H1 (cell line): ENCODE measurements at places on chromosomes 2 and 18. TPM values are rescaled to one million over a fixed set of nuclear protein-coding genes. Genes with fewer than 3 reads are reported as not detected.
A peak's percentile ranks its signal among the peaks of the same experiment; 100 is the strongest.

GRCh38 chr2:169705927-169706326, 11.7 kb downstream of the PHOSPHO2 start:
- DNase-seq = no peak

DNA sequence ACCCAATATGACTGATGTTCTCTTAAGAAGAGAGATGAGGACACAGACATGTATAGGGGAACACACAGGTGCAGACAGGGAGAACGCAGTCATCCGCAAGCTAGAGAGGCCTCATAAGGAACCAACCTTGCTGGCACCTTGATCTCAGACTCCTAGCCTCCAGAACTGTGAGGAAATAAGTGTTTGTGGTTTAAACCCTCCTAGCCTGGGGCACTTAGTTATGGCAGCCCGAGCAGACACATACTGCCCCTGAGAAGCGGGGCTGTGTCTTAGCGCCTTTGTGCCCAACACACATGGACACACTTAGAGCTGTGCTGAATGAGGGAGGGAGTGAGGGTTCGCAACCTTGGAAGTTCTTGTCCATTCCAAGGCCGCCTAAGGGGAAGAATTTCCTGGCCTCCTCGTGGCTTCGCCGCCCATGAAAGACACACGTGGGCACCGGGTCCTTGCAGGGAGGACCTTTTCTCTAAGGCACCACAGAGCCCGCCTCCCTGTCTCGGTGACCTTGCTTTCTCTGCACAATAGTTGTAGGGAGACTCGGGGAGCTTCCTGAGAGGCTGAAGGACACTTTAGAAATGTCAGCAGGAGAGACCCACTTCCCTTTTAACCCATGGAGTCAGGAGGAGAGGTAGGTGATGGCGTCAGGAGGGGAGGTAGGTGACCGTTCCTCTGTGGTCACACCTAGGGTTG, 224.5 kb upstream of the HDAC4 start:
- DNase-seq = no peak

- DNase-seq = no peak
Observed at GRCh38 chr2:69612200-69612599, 31.3 kb downstream of the AAK1 start.

- no peak for DNase-seq
Observed at GRCh38 chr2:143617803-143618415, 488.7 kb downstream of the ARHGAP15 start.

DNA sequence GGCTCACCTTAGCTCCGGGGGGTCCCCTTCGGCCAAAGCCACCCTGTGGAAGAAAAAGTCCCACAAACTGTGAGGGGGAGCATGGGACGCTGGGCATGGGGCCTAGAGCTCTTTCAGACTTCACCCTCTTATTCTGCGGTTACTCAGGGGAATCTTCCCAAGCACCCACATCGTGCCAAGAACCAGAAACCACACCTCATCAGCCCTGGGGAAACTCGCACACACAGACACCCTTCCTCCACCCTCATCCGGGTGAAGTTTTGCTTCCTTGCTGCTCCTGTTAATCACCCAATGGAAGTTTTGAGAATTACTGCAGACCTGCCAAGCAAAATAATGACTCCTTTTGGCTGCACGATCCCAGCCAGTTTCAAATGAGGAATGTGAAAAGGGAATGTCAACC, 59.1 kb downstream of the COL6A3 start:
- no peak for DNase-seq

The DSG1 gene
- total RNA-seq = 0.06 TPM in 1 of 2 replicates, not detected in the other

DNA sequence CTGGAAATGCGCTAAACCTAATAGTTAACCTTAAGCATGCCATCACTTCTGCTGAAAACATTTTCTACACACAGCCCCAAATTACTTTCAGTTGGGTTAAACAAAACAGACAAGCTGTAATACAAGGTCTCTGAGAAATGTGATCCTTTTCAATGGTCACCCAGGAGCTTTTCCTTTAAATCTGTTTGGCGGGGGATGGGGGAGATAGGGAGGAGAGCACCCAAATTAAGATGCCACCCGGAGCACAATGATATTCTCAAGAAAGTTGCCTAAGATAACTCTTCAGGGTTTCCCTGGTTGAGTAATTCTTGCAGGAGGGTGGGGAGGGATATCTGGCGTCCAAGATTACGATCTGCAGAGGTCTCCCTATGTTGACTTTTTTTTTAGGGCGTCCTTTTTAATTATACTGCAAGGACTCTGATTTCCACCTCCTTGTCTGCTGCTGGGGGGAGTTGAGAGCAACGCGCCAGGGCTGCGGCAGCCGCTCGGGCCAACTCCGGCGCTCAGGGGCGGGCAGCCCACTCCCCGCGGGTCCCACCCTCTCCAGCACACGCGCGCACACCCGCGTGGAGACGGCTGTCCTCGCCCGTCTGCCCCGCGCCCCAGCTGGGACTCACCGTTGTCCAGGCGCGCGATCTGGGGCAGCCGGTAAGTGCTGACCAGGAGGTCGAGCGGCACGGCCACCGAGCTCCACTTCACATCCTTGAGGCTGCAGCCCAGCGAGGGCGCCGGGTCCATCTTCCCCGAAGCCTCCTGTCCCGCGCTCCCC, 807 bp downstream of the GAREM1 start:
- no peak for DNase-seq

- DNase-seq = no peak
Observed at GRCh38 chr2:79271456-79271855, 111.9 kb upstream of the REG3A start.

DNA sequence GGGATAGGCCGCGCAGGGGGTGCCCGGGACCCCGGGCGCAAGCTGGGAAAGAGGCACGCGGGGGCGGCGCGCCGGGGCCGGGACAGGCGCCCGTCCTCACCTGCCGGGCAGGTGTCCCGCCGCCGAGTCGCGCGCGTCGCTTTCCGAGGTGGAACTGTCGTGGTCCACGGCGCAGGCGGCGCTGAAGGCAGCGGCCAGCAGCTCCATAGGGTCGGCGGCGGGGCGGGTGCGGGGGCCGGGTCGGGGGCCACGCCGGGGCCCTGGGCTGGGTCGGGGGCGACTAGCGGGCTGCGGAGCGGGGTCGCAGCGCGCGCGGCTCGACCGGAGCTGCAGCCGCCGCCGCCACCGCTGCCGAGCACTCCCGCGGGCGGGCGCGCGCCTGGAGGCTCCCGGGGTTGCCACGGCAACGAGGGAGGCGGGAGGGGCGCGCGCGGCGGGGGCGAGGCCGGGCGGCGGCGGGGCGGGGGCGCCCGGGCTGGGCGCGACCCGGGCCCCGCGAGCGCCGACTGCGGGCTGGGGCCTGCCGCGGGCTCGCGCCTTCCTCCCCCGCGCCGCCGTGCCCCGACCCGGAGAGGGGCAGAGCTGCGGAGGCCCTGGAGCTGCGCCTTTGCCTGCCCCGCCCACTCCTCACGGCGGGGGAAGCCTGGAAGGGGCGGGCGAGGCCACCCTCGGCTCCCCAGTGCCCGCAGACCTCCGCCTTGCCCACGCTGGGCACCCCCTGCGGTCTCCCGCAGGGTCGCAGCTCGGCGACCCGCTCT, 57.9 kb downstream of the SNORC start:
- DNase-seq = peak; percentile 59

DNA sequence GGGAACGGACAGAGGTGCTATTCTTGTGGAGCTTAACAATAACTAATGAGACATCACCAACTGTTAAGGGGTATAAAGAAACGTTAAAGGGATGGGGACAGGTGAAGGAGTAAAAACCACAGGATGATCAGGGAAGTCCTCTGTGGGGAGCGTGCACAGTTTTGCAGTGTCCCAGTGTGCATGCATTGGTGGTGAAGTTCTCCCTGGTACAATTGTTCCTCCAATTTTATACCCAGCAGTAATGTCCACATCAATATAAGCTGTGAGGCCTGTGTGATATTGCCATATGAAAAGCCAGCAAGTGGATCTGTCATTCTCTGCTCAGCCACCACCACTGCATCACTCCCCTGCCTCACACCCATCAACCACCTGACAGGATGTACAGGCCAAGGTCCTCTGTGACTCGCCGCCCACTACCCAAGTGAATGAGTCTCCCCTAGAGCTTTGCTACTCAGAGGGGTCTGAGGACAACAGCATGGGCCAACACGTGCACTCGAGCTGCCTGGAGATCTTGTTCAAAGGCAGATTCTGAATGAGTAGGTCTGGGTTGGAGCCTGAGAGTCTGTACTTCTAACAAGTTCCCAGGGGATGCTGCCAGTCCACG, 4.6 kb downstream of the MLPH start:
- DNase-seq = no peak

DNA sequence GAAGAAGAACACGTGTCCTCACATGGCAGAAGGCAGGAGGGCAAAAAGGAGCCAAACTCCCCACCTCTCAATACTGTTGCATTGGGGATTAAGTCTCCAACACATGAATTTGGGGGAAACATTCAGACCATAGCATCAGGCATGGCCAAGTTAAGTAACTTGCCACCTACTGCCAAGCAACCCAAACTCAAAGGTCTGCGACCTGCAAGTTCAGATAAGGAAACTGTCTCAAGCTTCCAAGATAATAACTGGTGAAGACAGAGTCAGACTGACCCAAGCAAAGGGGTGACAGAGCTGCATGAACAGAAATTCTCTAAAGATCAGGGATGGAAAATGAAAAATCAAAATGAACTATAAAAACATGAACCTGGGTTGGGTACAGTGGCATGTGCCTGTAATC, 188.7 kb upstream of the SIX3 start:
- no peak for DNase-seq

GRCh38 chr2:28768952-28769351, 17.3 kb downstream of the PPP1CB start:
- no peak for DNase-seq

GRCh38 chr2:186345745-186346144, 140.3 kb upstream of the ZC3H15 start:
- DNase-seq = no peak

DNA sequence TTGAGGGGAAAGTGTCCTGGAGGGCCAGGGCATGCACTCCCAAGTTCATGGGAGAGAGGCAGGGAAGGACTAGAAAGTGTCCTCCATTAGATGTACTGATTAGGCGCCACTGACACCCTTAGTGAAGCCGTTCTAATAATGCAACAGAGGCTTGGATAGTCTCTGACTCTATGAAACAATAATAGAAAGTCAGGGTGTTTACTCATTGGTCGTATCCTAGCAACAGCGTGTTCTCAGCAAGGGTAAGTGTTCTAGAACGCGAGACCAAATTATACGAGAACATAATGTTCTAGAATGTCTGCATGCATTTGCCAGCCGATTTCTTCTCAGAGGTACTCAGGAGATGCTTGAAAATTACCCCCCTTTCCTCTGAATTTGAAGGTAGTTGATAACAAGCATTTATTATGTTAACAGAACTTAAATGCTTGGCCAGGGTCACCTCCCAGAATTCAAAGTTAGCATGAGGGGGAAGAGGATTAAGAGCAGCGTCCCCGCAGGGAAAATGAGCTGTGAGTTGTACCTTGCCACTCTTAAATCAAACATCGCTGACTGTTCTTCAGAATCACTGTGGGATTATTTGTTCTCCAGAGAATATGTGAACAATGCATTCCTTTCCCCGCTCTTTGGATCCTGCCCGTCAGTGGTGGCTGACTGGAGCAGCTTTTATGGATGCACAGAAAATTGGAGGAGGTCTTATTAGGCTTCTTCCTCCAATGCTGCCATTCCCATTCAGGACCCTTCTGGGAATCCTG, 33.7 kb upstream of the PDIA6 start:
- no peak for DNase-seq

- peak; percentile 82 for DNase-seq
Observed at GRCh38 chr2:168773719-168774521, 28.5 kb upstream of the NOSTRIN start.
